ENCODE measurements at places on chromosomes 1 and 21. TPM values are rescaled to one million over a fixed set of nuclear protein-coding genes. Genes with fewer than 3 reads are reported as not detected.
A peak's percentile ranks its signal among the peaks of the same experiment; 100 is the strongest.

The UBIAD1 gene
- total RNA-seq: 20.8 TPM

The TRIM67 gene
- not detected for total RNA-seq

The TTC22 gene
- total RNA-seq: 0.63 TPM

The RHBG gene
- total RNA-seq: 2.3 TPM

The C1orf94 gene
- 5.5 TPM for total RNA-seq

The NPPA gene
- total RNA-seq: not detected

The LAMC2 gene
- 7.9 TPM for total RNA-seq

GRCh38 chr1:11158291-11158690, 30.9 kb upstream of the ANGPTL7 start:
- DNase-seq: no peak
- H3K27me3 ChIP-seq: no peaks in the 10 kb centered on the region
- no peak overlapping the region for H3K4me3 ChIP-seq
- peaks cover 31% of the 10 kb centered on the region for H3K36me3 ChIP-seq
- no peak overlapping the region for H3K27ac ChIP-seq

- DNase-seq: no peak
- no peaks in the 10 kb centered on the region for H3K27me3 ChIP-seq
- no peak overlapping the region for H3K27ac ChIP-seq
Observed at GRCh38 chr1:12434174-12434573, 183.8 kb downstream of the DHRS3 start.

DNA sequence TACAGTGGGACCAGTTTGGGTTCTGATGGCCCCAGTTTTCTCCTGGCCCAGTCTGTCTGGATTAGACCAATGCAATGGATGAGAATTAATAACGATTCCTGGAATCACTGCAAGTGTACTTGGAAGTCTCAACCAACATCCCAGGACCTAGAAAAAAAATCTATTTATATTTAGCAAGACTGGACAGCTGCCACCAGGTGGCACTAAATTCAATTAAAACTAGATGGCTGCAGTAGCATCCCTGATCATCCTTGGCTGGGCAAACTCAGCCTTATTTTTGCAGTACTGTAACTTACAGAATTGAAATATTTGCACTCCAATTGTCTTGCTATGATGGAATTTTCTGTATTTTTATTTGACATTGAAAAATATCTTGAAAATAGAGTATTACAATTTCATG, 165.7 kb downstream of the NCAM2 start:
- no peaks in the 10 kb centered on the region for H3K27me3 ChIP-seq
- 0 out of 2 replicates have a peak, but pooled peaks cover 2% of the 10 kb centered on the region for H3K4me1 ChIP-seq
- no peak overlapping the region for H3K4me3 ChIP-seq
- DNase-seq: peak; percentile 29
- no peaks in the 10 kb centered on the region for H3K36me3 ChIP-seq
- H3K27ac ChIP-seq: no peak overlapping the region

DNA sequence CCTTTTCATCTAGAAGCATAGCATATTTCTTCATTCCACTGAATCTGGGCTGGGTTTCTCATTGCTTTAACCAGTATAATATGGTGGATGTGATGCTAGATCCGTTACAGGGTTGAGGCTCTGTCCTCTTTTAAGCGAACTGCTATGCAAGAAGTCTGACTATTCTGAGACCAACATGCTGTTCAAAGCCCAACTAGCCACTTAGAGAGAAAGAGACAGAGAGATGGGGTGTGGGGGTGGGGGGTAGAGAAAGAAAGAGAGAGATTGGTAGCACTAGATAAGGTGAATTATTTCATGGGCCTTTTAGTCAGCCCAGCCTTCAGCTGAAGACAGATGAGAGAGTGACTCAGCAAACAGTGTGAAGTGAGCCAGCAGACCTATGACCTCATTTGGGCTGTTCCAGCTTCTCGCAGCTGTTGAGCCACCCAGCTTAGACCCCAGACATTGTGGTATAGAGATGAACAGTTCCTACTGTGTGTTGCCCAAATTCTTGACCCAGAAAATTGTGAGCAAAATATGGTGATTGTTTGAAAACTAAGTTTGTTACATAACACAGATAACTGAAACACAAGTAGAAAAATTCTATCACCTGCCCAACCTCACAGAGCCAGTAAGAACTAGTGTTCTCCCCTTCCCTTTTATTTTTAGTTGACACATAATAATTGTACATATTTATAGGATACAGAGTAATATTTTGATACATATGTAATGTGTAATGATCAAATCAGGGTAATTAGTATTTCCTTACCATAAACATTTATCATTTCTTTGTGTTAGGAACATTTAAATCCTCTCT, 40.7 kb upstream of the PRKACB start:
- H3K4me3 ChIP-seq: no peak overlapping the region
- H3K27ac ChIP-seq: peak overlapping the region; percentile 84
- H3K4me1 ChIP-seq: peaks cover 26% of the 10 kb centered on the region
- no peaks in the 10 kb centered on the region for H3K27me3 ChIP-seq
- peaks cover 11% of the 10 kb centered on the region for H3K36me3 ChIP-seq
- no peak for DNase-seq

DNA sequence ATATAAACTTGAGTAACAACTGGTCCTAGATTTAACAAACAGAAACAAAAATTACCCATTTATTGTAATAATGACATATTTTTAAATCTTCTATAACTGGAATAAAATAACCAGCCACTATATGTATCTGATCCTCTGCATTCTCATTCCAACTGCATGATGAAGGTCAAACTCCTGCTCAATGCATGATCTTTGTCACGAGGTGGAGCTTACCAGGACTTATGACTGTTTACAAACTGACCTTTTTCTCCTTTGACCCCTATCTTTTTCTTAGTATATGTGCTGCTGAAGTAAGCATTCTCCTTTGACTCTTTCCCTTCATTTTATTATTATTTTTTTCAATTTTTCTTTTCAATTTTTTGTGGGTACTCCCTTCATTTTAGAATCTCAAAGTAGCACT, 252.2 kb downstream of the PDE4B start:
- no peak overlapping the region for H3K4me3 ChIP-seq
- no peaks in the 10 kb centered on the region for H3K4me1 ChIP-seq
- no peaks in the 10 kb centered on the region for H3K27me3 ChIP-seq
- no peaks in the 10 kb centered on the region for H3K36me3 ChIP-seq
- no peak for DNase-seq

- peaks cover 62% of the 10 kb centered on the region for H3K4me1 ChIP-seq
- peak overlapping the region; percentile 98 for H3K27ac ChIP-seq
- no peak for DNase-seq
- H3K4me3 ChIP-seq: no peak overlapping the region
Observed at GRCh38 chr1:160653620-160654016, 6.8 kb upstream of the SLAMF1 start.

DNA sequence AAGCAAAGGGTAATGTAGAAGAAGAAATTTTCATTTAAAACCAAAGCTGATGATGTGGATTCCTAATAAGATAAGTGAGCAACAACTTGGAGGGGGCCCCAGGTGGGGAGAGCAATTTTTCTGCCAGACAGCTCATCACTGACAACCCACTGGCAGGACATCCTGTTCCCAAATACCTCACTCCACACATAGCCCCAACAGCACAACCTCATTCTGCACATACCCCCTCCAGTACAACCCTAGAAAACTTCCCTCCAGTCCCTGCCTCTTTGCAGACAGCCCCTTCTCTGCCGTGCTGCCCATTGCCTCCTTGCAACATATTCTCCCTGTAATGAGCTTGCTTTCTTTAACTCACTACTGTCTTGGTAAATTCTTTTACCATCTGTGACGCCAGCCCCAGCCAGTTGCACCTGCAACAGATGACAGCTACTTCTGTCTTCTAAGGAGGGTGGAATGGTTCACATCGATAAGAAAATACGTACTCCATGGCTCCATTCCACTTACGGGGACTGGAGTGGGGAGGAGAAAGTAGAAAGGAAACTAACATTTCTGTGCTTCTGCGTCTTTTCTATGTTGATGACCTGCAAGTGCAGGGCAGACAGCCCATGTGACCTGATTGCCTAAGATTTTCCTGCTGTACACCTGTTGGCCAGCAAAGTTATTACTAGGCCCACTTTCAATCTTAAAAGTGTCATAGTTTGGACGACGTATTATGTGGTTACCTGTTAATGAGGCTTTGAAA, 14.7 kb downstream of the RHEX start:
- peaks cover 5% of the 10 kb centered on the region for H3K4me1 ChIP-seq
- no peak for DNase-seq
- 0 out of 2 replicates have a peak, but pooled peaks cover under 1% of the 10 kb centered on the region for H3K27me3 ChIP-seq
- no peak overlapping the region for H3K27ac ChIP-seq
- H3K36me3 ChIP-seq: peaks cover 5% of the 10 kb centered on the region

DNA sequence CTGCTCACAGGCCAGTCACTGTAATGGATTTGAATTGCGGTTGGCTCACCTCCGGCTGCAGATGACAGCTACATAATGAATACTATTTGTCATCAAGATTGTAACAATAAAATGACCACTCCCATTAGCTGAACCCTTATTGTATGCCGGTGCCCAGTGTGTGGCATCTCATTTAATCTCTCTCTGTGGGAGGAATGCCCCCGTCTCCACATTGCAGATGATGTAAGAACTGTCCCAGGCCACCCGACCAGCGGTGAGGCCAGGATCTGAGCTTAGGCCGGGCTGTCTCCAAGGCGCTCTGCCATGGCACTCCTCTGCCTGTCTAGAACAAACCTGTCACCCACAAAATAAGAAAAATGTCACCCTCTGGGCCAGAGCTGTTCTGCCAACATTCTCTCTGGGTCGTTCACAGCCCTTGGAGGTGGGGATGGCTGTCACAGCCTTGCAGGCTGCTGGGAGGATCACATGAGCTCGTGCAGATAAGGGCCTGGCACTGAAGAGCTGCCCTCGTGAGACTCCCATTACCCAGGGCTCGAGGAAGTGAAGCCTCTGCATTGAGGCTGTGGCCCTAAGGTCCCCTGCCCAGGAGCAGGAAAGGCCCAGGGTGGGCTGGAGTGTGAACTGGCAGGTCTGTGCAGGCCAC, 52.7 kb downstream of the ECE1 start:
- H3K4me1 ChIP-seq: peaks cover 14% of the 10 kb centered on the region
- H3K27ac ChIP-seq: peak overlapping the region; percentile 52
- no peak for DNase-seq
- H3K36me3 ChIP-seq: peaks cover 11% of the 10 kb centered on the region
- no peak overlapping the region for H3K4me3 ChIP-seq

DNA sequence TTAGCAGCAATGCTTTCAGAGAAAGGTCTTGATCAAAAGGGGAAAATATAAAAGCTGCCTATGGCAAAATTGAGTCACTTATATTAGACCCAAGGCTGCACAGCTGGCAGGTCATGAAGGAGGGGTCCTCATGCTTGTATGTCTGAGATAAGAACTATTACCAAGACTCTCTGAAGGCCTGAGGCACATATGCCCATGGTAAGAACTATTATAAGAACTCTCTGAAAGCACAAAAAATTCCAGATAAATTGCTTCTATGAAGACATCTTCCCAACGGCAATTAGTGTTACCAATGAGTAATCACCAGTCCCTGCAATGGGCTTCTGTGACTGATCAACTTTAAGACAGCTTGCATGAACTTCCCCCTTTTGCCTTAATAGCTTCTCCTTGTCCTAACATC, 42.8 kb upstream of the LRIF1 start:
- H3K36me3 ChIP-seq: peaks cover 4% of the 10 kb centered on the region
- H3K4me1 ChIP-seq: no peaks in the 10 kb centered on the region
- no peak overlapping the region for H3K27ac ChIP-seq
- no peak overlapping the region for H3K4me3 ChIP-seq
- DNase-seq: no peak

DNA sequence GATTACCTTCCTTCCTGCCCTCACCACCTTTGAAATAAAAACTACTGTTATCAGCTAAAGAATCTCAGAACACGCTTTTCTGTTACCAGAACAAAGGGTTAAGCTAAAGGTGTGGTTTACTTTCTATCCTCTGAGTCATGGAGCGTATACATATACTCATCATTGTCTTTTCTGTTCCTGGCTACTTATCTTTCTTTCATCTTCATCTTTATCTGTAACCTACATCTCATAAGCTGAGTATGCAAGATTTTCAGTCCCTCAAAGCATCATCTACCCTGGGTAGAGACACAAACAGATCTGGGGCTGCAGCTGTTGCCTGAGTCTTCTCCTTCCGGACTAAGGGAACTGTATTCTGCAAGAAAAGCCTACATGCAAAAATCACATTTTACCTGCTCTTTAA, 75.6 kb downstream of the LMO4 start:
- peaks cover 5% of the 10 kb centered on the region for H3K36me3 ChIP-seq
- H3K4me1 ChIP-seq: peaks cover 2% of the 10 kb centered on the region
- no peak overlapping the region for H3K4me3 ChIP-seq
- H3K27ac ChIP-seq: no peak overlapping the region

GRCh38 chr1:200291106-200291505, 118.7 kb downstream of the ZNF281 start:
- no peak for DNase-seq
- no peak overlapping the region for H3K27ac ChIP-seq
- peaks cover 45% of the 10 kb centered on the region for H3K27me3 ChIP-seq
- peaks cover 14% of the 10 kb centered on the region for H3K4me1 ChIP-seq
- H3K36me3 ChIP-seq: no peaks in the 10 kb centered on the region

DNA sequence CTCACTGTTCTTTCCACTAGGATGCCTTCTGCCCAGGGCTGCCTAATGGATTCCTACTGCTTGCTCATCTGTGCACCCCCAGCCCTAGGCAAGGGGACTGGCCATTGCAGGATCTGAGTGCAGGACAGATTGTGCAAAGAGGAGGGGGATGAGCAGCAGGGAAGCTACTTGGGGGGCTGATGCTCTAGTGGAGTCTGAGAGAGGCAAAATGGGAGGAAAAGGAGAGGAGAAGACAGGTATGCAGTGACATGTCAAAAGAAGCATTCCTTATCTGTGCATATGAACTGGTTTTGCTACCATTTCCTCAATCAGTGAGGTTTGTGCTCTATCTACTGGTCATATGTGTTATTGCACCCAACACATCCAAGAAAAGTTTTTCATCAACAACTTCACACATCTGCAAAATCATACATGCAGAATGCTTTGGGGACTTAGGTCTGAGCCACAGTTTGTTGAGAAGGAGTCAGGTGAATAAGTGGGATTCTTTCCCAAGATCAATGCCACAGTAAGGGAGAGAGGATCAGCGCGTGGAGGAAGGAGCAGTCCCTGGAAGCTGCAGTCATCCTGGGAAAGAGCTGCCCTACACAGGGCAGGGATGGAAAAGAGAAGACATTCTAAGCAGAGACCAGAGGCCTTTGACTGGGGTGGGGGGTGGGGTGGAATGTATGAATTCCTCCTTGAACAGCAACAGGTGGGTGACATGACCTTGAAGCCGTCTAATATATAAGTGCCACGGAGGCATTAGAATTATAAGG, 14.4 kb downstream of the SLC5A9 start:
- peaks cover 3% of the 10 kb centered on the region for H3K27me3 ChIP-seq
- no peak for DNase-seq
- no peak overlapping the region for H3K27ac ChIP-seq
- no peak overlapping the region for H3K4me3 ChIP-seq
- no peaks in the 10 kb centered on the region for H3K4me1 ChIP-seq

DNA sequence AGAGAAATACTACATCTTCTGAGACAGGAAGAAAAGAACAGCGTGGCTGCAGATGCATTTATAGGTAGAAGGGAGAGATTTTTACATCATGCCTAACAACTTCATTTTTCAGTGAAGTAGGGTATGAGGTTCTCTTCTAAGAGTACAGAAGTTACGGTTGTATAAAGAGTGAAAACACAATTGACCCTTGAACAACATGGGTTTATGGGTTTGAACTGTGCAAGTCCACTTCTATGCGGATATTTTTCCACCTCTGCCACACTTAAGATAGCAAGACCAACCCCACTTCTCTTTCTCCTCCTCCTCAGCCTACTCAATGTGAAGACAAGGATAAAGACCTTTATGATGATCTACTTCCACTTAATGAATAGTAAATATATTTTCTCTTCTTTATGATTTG, 64.5 kb downstream of the RPAP2 start:
- peaks cover 4% of the 10 kb centered on the region for H3K36me3 ChIP-seq
- H3K4me1 ChIP-seq: no peaks in the 10 kb centered on the region
- H3K27me3 ChIP-seq: no peaks in the 10 kb centered on the region
- H3K27ac ChIP-seq: no peak overlapping the region
